SK-MEL-5 (cell line): ENCODE measurements at places on chromosomes 4 and X. TPM values are rescaled to one million over a fixed set of nuclear protein-coding genes. Genes with fewer than 3 reads are reported as not detected.

- DNase-seq = no peak
These were observed 55.7 kb downstream of the SEPSECS start for GRCh38 chr4:25104591-25104990.

DNA sequence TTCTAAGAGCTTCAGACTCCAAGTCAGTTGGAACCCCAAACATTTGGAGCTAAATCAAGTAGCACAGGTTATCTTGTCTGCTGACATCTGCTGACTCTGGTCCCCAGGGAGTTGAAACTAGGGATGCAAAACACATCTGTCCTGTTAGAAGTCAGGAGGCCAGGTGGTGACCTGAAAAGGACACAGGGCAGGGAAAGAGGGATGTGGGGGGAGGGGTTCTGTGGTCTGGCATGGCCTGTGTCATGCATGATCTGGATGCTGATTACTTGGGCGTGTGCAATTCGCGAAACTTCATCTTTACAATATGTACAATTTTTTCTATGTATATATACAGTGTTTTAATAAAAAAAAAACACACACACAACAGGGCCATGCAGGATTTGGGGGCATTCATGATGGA lies 55.3 kb downstream of the FHDC1 start:
- no peak for DNase-seq

DNA sequence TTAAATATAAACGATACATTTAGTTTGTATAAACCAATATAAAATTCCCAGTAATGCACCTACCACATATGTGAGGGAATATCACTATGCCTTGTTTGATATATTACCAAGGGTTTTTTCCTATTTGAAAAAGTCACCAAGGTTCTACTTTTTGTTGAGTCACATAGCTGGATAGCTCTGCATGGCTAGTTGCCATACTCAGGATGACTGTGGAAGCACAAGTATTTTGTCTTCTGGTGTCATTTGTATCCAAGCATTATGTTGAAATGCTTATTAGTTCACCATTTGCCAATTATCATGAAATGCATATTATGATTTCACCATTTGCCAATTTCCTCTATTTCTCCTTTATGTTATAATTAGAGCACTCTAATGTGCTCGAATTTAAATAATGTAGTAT lies 162.7 kb upstream of the TTC29 start:
- no peak for DNase-seq

DNA sequence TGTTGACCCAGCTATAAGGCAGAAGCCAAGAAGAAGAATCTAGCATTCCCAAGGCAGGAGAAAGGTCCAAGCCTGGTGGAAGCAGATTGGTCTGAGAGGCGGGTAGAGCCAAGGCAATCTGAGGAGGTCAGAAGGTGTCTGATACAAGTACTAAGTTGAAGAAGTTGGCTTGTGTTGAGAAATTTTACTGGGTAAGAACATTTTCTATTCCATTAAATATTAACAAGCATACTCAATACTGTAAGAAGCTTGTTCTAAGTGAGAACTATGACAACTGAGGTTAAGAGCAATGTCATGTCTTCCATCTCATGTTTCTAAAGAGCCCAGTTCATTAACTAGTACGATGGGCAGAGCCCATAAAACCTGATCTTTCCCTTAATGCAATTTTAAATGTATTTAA lies 75.0 kb downstream of the FAM13A start:
- no peak for DNase-seq

DNA sequence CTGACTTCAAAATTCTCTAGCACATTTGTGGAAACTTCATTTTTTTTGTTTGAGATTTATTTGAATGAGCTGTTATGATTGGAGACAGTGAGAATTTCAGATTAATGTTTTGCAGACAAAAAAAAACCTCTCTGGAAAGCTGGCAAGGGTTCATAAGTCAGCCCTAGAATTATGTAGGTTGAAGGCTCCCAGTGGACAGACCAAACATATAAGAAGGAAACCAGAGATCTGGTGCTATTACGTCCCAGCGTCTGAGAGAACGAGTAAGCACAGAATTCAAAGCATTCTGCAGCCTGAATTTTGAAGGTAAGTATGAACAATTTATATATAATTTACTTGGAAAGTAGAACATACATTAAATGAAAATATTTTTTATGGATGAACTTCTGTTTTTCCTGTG lies at the start of gene AGTR2:
AGTR2 (plus strand) TSS at position 234 of the 400 bp plus-strand sequence. CDS start 1,537 bp downstream, outside the sequence.
- no peak for DNase-seq

DNA sequence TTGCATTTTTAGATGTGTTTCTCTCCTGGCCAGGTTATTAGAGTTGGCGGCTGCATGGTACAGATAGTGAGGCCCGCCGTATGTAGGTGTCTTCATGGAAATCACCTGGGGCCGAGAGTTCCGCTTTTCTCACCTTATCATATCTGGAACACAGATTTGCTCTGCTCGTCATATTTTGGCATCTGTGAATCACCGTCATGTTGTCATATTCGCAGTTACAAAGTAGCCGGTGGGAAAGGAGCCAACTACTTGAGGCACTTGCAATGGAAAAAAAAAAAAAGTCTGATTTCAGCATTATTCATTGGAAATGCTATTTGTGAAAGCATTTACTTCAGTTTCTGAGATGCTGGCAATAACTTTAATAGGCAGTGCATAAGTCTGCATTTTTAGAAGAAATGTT lies 1715.2 kb upstream of the TENM3 start:
- no peak for DNase-seq

DNA sequence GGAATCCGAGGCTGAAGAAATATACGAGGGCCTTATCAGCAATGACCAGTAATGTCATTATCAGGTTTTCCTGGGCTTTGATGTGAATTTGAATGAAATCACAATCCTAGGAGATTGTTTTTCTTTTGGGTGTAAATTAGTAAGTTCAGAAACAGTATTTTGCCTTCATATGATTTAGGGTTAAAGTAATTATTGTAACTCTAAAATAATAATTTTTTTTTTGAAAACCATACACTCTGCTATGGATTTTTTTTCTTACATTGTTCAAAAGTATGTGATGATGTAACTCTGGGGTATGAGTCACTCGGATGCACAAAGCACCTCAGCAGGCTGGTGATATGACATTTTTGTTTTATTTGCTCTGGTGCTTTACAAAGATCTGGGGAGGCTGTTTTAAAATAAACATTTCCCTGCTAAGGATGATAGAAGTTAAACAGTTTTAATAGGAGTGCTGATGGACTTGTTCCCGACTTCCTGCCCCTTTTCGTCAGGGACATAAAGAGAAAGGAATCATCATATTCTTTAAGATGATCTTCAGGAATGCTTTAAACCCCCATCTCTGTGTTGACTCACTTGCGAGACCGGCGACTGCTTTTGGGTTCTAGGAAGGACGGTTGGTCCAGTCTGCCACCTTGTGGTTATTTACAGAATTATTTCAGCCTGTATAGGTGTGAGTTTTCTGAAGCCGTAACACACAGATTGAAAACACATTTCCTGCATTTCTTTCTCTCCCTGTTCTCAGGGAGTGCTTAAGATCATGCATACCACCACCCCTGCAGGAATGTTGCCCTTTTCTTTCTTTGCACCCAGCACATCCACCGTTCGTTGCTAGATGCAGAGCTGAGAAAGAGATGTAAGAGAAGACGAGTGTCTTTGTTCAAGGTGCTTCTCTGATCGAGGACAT lies 72.5 kb downstream of the RAPGEF2 start:
- DNase-seq = peak; percentile 84

DNA sequence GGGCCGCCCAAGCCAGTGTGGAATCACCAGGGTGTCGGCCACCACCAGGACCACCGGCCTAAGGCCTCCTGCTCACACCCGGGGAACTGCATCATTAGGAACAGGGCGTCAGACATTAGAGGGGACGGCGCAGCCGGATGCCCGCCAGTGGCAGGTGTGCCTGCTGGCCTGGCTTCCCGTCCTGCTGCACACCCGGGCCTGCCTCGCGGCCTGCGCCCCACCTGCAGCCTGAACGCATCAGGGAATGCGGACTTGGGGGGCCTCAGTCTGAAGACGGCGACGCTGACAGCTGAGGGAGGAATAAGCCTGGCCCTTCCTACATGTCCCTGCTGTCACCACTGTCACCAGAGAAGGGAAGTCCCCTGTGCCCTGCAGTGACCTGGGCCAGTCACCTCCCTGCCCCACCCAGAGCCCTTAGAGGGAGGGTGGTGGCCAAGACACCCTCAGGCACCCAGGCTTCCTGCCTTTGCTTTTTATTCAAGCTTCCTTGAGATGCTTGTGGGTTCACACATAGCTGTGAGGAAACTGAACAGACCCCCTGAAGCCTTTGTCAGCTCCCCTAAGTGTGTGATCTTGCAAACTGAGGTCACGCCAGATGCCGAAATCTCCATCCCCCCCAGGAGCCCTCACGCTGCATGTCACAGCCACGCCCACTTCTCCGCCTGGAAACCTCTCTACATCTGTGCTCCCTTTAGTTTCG lies 3.2 kb downstream of the DGKQ start:
- DNase-seq = no peak

GRCh38 chr4:169179609-169180521 lies 90.9 kb downstream of the SH3RF1 start:
- no peak for DNase-seq

DNA sequence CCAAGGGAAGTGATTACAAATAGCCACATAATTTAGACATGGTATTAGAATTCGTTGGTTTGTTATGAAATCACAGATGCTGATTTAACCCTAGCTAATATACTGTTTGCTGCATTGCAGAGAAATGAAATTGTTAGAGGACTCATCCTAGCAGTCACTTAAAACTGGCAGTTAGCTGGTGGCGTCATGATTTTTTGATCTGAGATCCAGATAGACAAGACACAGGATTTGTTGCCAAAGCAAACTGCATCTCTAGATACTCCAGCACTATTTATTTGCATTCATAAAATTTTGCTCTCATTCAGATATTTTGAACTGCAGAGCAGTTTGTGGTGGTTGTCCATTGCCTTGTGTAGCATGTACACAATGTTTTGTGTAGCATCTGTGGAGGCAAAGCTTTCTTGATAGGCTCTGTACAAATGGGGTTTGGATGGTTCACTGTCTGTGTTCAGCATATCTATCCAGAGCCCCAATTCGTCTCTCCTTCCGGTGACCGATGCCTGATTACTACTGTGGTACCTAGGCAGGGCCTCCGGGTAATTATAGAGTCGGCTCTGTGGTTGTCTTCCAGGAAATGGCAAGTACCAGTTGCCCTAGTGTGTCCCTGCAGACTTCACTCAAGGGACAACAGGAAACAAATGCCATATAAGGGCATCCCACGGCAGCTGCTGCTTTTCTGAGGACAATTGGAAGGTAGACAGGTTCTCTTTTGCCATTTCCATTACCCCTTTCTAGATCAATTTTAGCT lies 30.1 kb upstream of the SPARCL1 start:
- DNase-seq = no peak

GRCh38 chr4:6056976-6057766 lies 38.9 kb upstream of the C4orf50 start:
- DNase-seq = no peak

GRCh38 chr4:154491341-154492271 lies at the start of gene DCHS2:
TSS of gene DCHS2 (minus strand) at chr4:154491799. CDS start at chr4:154491355, 444 bp downstream.
- DNase-seq = no peak

DNA sequence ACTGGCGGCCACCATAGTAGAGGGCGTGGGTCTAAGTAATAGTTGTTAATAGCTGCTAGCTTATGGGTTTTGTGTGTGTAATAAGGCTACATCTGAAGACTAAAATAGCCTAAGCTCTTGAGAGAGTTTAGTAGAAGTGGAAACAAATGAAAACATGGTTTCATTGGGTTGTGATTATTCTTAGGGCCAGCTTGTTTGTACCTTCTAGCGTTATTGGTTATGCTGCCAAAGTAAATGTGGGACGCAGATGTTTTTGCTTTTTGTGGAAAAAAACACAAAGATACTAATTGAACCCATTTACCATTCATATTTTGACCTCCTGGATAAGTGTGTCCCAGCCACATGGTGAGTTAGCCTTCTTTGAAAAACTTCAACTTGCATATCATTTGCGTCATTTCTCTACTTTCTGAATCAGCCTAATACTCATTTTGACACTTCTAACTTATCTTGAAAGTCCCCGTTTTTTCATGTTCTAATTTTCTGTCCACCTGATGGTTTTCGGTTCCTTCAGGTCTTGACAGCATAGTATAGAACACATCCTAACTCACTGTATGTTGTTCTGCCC lies 305.3 kb downstream of the FRMPD4 start:
- DNase-seq = no peak

DNA sequence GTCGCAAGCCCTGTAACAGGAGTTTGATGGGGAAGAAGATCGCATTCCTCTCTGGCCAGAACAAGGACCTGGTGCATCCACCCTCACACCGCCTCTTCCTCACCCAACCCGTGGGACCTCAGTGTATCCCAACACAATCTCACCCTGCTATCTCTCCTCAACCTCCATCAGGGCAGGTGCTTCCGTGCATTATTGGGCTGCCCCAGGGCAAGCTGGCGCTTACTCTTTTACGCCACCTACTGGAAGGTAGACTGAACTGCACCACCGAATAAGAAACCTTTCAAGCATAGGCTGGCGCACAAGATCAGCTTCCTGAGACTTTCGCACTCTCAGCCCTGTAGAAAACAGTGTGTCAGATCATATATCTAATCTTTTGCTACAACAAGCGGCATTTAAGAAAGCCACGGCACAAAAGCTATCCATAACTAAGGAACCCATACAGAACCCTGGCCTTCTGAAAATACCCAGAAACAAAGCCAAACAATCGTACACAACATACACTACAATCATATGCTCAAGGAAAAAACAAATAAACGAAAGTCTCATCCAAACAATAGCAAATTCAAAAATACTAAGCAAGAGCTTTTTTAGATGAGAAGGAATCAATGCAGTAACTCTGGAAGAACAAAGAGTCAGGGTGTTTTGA lies 209.3 kb downstream of the UGT8 start:
- peak; percentile 68 for DNase-seq

DNA sequence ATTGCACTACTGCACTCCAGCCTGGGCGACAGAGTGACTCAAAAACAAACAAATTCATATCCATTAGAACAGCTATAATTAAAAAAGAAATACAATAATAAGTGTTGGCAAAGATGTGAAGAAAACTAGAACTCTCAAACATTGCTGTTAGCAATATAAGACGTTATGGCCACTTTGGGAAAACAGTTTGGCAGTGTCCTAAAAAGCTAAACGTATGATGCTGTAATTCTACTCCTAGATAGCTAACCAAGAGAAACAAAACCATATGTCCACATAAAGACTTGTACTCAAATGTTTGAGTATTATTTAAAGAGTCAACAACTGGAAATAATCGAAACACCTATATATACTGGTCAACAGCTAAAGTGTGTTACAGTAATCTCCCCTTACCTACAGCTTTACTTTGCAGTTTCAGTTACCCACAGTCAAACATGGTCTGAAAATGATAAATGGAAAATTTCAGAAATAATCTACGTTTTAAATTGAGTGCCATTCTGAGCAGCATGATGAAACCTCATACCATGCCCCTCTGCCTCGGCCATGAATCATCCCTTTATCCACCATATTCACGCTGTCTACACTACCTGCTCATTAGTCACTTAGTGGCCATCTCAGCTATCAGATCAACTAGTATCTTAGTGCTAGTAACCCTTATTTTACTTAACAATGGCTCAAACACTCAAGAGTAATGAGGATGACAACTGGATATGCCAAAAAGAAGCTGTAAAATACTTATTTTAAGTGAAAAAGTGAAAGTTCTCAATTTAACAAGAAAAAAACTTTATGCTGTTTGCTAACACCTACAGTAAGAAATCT lies 4.9 kb downstream of the ELF2 start:
- no peak for DNase-seq

The HSFX2 gene
- total RNA-seq = not detected in 2 replicates

The SLC35A2 gene
- total RNA-seq = 27.9 and 31.0 TPM in 2 replicates

The SLC7A11 gene
- total RNA-seq = 52.1 and 53.5 TPM in 2 replicates

The TRIM75 gene
- total RNA-seq = not detected in 2 replicates

The PSAPL1 gene
- total RNA-seq = not detected in 2 replicates
